ENCODE measurements at places on chromosomes 5 and 9. TPM values are rescaled to one million over a fixed set of nuclear protein-coding genes. Genes with fewer than 3 reads are reported as not detected.

The SPINK14 gene
- total RNA-seq, result not detected

The SPINK6 gene
- not detected for total RNA-seq

The IL7R gene
- not detected for total RNA-seq

The CDKN2B-AS1 gene
- total RNA-seq, result not detected

- peaks cover 70% of the 10 kb centered on the region for H3K27me3 ChIP-seq
- DNase-seq, result no peak
- no peaks in the 10 kb centered on the region for H3K36me3 ChIP-seq
- H3K27ac ChIP-seq, result no peak overlapping the region
Observed at GRCh38 chr5:111069839-111070238, 1.7 kb upstream of the TSLP start.

DNA sequence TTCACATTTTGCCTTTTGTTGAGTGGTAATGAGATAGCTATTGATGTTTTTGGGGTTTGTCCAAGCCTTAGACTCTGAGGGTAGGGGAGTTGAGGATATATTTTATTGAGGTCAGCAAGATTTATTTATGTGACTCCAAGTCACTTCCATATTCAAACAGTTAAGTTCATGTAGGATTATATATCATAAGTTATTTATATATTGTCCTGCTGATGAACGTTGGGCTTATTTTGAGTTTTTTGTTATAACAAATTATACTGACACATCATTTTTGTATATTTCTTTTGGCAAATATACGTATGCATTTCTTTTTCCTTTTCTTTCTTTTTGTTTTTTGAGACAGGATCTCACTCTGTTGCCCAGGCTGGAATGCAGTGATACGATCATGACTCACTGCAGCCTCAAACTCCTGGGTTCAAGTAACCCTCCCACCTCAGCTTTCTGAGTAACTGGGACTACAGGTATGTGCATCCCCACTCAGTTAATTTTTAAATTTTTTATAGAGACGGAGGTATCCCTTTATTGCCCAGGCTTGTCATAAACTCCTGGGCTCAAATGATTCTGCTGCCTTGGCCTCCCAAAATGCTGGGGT lies 23.5 kb upstream of the IL12B start:
- no peak overlapping the region for H3K27ac ChIP-seq
- no peaks in the 10 kb centered on the region for H3K27me3 ChIP-seq
- no peak overlapping the region for H3K4me3 ChIP-seq
- H3K36me3 ChIP-seq, result no peaks in the 10 kb centered on the region
- no peaks in the 10 kb centered on the region for H3K4me1 ChIP-seq
- no peak for DNase-seq

DNA sequence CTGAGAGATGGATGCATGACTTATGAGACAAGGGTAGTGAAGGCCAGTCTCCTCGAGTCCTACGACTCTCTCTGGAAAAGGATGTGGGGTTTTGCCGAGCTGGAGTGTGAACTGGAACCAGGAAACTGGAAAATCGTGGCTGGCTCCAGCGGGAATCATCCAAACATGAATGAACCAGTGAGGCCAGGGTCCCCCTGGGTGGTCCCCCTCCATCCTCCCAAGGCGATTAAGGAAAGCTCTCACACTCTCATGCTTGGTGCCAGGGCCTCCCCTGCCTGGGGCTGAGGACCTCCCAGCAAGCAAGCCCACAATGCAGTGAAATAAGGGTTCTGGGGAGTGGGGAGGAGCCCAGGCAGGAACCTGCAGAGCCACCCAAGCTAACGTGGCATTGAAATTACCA lies 9.6 kb upstream of the AMBP start:
- H3K36me3 ChIP-seq, result no peaks in the 10 kb centered on the region
- no peaks in the 10 kb centered on the region for H3K27me3 ChIP-seq
- no peaks in the 10 kb centered on the region for H3K4me1 ChIP-seq
- H3K4me3 ChIP-seq, result no peak overlapping the region
- H3K27ac ChIP-seq, result no peak overlapping the region

GRCh38 chr5:43256261-43256966 lies 56.8 kb downstream of the HMGCS1 start:
- no peaks in the 10 kb centered on the region for H3K27me3 ChIP-seq
- H3K4me3 ChIP-seq, result no peak overlapping the region
- H3K36me3 ChIP-seq, result no peaks in the 10 kb centered on the region
- H3K4me1 ChIP-seq, result no peaks in the 10 kb centered on the region

GRCh38 chr5:106094839-106095238 lies 1575.9 kb downstream of the EFNA5 start:
- DNase-seq, result no peak
- H3K4me1 ChIP-seq, result peaks cover 3% of the 10 kb centered on the region
- H3K27ac ChIP-seq, result no peak overlapping the region
- H3K4me3 ChIP-seq, result no peak overlapping the region
- no peaks in the 10 kb centered on the region for H3K27me3 ChIP-seq

DNA sequence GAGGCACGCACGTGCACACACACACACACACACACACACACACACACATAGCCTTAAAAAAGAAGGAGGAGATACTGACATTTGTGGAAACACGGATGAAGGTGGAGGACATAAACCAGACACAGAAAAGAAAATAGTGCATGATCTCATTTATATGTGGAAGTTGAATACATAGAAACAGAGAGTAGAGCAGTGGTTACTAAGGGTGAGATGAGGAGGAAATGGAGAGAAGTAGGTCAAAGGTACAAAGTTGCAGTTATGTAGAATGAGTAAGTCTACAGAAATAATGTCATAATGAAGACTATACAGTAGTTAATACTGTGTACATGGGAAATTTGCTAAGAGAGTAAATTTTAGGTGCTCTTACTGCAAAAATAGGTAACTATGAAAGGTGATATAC lies 412.2 kb upstream of the CDH9 start:
- H3K36me3 ChIP-seq, result no peaks in the 10 kb centered on the region
- H3K27me3 ChIP-seq, result no peaks in the 10 kb centered on the region
- H3K4me3 ChIP-seq, result no peak overlapping the region
- no peak for DNase-seq

DNA sequence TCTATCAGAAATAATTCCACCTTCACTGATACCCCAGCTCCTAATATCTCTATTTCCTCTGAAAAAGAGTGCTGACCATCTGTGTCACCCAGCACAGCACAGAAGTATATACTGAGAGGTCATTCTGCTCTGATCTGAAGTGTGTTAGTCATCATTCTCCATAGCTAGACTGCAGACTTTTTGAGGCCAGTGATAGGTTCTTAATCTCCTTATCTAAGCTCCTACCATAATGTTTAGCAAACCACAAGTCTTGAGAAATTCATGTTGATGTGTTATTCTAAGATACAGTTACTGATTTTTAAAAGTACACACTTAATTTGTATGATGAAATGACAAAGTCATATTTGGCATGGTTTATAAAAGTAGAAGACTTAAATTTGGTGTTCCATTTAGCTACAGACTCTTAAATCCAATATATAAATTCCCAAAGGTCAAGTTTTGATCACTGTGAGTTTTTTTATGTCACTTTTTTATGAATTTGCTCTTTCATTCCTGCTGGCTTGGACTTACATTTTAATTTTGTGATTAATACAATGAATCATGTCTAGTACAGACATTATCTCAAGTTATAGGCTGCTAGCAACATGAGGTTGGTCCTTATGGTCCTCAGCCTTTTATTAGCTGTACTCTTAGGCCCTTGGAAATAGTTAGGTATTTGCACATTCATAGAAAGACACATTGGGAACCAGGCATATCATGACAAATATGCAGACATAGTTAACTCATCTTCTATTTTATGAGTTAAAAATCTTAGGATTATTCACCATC lies 380.8 kb downstream of the EBF1 start:
- peaks cover 18% of the 10 kb centered on the region for H3K4me1 ChIP-seq
- H3K4me3 ChIP-seq, result no peak overlapping the region
- no peaks in the 10 kb centered on the region for H3K27me3 ChIP-seq
- no peak for DNase-seq

DNA sequence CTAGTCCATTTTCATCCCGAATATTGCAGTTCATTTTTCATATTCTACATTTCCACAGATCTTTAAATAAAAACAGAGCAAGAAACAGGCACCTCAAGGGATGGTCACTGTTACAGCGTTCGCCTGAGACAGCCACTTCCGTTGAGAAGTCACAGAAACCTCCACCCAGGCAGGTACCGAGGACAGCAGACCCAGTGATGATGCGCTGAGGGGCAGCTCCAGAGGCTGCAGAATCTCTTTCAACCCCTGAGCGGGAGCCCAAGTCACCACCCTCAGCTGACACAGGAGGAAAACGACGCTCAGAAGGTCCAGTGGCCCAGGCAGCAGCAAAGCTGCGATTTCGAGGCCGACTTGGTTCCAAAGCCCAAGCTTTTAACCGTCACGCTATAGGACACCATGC lies 32.8 kb downstream of the ABO start:
- no peaks in the 10 kb centered on the region for H3K36me3 ChIP-seq
- H3K4me3 ChIP-seq, result no peak overlapping the region
- no peak for DNase-seq
- H3K4me1 ChIP-seq, result peaks cover 7% of the 10 kb centered on the region

- no peak overlapping the region for H3K4me3 ChIP-seq
- H3K4me1 ChIP-seq, result peaks cover 6% of the 10 kb centered on the region
- no peaks in the 10 kb centered on the region for H3K27me3 ChIP-seq
- no peak for DNase-seq
- no peaks in the 10 kb centered on the region for H3K36me3 ChIP-seq
Observed at GRCh38 chr9:749716-750115, 91.8 kb upstream of the DMRT1 start.

DNA sequence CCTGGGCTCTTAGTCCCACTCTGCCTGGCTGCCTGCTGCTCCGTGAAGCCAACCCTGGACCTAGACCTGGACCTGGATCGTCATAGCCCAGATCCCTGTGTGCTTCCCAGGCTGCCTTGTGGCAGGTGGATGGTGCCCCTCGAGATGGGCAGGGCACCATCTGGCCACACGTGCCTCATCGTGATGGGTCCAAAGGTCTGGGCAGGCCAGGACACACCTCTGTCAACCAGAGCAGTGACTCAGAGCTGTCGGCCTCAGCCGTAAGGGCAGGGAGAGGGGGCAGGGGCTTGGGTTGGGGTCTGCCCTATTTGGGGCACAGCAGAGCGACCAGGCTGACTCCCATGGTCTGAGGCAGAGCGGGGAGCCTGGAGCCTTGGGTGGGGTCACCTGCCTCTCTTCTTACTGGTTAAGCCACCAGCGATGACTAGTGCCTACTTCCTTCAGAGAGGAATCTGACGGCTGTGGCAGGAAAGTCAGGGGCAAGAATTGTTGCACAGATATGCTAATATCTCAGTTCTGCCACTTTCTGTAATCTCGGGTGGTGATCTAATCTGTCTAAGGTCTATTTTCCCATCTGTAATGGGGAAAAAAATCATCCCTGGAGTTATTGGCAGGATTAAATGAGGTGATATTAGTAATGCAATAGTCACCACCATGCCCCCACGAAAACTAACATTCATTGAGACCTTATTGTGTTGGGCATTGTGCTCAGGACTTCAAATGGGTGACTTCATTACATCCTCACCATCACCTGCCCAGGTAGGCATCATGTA lies 3.2 kb upstream of the CDHR2 start:
- H3K4me1 ChIP-seq, result peaks cover 24% of the 10 kb centered on the region
- no peaks in the 10 kb centered on the region for H3K36me3 ChIP-seq
- no peak overlapping the region for H3K4me3 ChIP-seq
- DNase-seq, result no peak
